ENCODE measurements at places on chromosomes 6 and 20.

DNA sequence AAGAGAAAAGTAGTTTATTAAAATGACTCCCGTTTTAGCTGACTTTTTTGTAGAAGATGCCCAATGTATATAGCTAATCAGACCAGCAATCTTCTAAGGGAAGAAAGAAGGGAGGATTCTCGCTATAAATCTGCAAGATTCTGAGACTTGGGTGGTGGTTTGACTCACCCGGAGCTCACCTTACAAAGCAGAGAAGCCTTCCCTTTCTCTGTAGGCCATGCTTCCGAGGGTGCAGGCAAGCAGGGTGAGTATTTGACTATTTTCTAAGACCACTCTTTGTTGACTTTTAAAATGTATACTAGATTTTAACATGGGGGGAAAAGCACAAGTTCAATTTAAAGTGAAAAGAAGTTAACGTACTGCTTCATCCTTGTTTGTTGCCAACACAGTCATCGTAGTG lies 2.7 kb downstream of the OLIG3 start:
- no peak for DNase-seq

DNA sequence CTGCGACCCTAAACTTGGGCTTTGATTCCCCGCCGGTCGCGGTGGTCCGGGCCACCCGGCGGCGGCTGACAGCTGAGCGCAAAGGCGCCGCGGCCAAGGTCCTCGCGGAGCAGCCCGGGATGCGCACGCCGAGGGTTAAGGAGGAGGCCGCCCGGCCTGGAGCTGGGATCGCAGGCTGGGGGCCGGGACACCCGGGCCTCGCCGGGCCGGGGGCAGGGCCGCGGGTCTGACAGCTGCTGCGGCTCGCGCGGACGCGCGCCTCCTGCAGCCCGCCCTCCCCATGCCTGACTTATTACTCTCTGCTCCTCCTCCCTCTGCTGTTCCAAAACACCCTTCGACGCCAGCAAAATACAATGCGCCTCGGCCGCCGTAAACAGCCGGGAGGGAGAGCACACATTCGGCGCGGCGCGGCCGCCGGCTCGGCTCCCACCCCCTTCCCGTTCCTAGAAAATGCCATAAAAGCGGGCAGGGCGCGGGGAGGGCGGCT lies 746 bp downstream of the BACH2 start:
- peak; percentile 46 for DNase-seq

DNA sequence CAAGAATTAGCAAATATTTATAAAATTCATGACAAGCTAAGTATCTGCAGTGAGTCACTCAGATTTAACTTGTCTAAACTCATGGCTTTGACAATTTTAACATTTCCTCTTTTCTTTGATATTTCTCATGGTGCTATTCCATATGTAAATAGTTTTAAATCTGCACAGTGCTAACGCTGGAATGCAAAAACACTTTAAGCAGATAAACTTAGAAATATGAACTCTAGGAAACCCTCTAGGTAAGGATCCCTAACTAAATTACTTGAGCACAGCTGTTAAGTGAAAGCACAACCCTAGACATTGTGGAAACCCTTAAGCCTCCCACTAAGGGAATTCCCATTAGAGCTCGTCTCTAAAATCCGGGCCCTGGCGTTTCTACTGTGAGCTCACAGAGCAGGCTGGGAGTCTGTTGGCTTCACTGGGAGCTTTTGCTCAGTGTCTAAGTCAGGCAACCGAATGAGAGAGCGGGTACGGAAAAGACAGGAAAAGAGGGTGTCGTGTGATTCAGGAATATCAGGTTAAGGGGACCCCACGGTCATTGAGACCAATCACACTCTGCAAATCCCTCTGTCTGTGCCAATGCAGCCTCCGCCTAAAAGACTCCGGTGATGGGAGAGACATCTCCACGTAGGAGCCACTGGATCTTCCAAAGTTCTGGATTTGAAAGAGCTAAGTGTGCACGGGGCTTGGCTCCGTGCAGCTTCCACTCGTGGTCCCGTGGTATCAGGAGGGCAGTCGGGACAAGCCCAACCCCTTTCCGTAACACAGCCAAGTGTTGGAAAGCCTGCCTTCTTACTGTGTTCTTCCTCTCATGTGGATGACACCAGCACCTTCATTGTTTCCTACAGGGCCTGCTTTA lies 112.3 kb upstream of the RPS6KA2 start:
- DNase-seq: no peak

- DNase-seq: no peak
Measured at GRCh38 chr6:136464874-136465273, 85.3 kb downstream of the MAP7 start.
